ENCODE measurements at places on chromosomes 4 and X.

DNA sequence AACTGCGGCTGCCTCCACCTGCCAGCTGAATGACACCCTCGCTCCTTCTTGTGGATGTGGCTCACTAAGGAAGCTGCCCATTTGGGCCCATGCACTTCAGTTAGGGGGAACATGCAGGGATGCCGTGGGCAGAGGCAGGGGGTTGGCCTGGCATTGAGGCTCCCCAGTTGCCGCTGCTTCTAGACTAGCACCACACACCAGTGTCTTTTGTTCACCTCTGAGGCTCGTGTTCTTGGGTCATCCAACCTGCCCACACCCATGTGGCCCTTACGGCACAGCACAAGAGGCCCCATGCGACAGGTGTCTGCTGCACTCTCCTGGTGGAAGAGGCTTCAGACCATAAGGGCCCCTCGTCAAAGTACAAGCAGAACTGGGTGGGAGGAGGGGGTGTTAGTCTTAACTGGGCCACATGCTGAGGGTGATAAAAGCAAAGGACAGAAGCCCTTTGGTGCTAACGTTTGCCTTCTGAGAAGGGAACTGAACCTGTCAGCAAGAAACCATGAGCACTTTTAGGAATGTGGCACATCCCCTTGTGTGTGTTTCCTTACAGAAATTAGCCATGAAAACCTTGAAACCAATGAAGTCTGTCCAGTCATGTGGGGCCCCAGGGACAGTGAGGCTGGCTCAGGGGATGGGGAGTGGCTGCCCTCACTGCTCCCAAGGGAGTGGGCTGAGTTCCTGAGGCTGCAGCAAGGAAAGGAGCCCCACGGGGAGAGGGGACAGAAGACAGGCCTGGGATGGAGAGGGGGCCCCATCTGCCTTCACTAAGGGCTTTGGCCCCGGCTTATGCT, 39.2 kb downstream of the MAP7D3 start:
- no peak for DNase-seq

DNA sequence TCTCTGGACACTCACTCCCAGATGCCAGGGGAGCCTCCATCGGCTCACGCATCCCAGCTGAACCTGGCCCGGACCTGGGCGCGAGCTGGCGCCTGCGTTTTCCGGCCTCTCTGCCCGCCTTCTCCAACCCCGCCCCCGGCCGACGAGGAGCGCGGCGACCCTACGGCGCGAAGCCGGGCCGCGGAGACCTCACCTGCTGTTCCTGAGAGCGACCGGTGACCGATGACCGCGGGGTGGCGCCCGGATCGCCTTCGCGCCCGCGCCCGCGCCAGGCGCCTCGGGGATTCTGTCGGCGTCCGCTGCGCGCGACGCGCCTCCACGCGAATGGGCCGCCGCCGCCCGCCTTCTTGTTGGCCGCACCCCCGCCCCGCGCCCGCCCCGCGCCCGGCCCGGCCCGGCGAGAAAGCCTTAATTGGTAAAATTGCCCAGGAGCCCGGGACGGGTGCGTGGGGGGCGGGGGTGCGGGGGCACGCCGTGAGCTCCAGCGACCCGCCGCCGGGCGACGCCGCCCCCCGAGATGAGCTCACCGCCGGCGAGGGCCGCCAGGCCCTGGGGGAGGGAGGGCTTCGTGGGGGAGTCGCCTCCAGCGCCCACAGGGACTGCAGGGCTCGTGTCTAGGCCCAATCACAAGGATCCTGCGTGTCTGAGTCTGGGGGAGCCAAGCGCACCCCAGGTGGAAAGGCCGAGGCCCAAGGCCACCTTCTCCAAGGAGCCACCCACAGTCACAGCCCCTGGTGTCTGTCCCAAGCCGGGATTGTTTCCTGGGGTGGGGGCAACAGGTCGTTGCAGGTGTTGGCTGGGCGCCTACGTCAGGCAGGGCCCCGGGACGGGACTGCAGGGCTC, at the start of gene FLNA:
TSS of gene FLNA (minus strand) at position 322 of the 843 bp plus-strand sequence. CDS start 3,389 bp downstream, outside the sequence.
- no peak for DNase-seq

DNA sequence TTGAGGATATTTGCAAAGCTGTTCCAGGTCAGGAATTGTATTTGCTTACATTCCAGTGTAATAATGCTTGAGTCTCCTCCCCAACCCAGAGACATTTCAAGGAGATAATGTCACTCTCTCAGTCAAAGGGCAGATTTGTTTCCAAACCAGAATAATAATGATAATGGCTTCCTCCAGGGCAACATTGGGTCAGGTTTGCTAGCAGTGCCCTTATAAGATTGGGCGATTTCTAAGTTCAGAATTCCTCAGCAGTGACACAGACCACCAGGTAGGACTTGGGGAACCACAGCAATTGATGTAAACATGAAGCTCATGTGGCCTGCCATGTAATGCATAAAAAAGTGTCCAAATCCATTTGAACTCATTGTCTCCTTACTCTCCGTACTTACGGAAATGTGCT, 125.2 kb downstream of the BMP15 start:
- DNase-seq: no peak

DNA sequence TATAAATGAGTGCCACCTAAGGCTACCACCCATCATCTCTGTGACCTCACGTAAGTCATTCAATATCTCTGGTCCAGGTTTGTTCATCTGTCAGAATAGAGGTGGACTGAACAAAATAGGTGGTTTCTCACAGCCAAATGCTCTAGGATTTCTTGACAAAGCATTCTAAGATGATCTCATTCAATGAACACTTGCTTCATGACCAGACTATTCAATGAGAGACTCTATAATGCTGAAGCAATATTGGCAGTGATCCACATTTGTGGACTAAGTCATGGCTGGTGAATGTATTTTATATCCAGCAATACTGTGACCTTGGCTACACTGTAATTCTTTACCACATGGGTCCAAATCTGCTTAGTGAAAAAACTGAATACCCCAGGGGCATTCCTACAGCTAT, 37.9 kb downstream of the LDB2 start:
- DNase-seq: no peak

DNA sequence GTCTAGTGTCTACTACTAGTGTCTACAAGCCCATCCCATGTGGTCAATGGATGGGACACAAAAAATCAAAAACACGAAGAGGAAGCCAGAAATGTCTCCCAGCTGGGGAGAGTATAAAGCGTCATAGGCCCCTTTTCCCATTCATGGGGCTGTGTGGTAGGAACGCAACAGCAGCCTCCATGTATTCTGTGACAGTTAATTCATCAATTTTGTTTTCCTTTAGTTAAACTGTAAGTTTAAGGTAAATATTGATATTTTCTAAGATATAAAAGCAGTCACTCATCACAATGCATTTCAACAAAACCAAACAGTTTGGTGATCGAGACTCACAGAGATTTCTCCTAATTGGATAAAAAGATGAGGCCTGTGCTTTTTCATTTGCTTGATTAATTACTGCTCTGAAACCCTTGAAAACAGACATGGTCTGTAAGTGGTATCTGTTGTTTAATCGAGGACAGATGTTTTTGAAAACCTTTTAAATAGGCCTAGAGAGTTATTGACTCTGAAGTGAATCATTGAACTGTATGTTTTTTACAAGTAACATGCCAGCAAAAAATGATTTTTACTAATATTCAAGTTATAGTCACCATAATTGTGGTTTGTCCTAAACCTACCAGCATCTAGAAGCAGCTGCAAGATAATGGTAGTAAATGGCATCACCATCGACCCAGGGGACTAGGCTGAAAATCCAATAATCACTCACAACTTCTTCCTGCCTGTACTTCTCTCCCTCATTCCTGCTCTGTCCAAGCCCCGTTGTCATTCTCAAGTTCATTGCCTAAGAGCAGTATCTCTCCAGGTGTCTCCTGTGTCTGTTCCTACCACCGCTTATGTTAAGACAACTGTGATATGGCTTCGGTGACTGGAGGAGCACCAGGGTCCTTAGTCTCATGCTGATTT, 87.7 kb upstream of the SHISA3 start:
- no peak for DNase-seq

DNA sequence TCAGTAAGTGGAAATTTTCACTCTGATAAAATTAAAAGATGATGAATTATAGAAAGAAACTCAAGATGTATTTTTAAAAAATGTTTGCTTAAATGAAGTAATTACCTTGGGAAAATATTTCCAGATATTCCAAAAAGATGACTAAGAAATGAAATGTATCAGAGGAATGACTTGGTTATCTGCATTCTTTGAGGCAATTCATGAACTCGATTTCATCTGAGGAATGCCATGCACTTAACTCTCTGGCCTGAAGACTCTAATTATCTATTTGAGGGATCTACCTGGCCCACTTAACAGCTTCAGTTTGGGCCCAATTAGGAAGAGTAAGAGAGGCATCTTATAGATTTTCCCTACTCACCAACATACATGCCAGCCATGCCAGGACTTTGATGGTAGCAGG, 182.3 kb downstream of the INPP4B start:
- DNase-seq: no peak

DNA sequence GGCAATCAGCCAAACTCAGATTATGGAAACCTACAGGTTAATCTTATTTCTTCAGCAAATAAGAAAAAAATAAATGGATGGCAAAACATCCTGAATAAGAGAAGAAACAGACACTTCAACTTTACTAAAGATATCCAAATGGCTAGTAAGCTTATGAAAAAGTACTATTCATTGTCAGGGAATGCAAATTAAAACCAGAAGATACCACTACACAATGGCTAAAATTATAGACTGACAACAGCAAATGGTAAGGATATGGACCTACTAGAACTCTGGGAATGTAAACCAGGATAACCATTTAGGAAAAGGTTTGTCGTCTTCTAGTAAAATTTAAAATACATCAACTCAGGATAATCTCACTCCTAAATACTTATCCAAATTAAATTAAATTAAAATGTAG, 24.3 kb downstream of the GRSF1 start:
- no peak for DNase-seq

DNA sequence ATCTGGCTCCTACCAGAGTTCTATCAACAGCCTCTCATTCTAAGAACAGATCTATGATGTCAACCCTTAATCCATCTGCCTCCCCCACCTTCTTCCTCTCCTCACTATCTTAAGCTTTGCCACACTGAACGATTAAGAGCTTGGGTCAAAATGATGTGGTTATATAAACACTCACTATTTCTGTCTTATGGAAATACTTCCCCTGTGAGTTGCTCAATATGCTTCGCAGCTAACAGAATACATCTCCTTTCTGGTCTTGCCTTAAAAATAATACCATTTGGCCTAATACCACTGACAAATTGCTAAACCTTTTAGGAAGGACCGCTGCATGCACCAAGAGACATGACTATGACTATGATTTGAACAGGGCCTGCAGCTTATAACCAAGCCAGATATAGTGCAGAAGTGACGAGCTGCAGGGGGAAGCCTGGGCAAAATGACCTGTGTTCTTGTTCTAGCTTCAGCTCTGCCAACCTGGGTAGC, 130.9 kb downstream of the RNF150 start:
- DNase-seq: no peak

DNA sequence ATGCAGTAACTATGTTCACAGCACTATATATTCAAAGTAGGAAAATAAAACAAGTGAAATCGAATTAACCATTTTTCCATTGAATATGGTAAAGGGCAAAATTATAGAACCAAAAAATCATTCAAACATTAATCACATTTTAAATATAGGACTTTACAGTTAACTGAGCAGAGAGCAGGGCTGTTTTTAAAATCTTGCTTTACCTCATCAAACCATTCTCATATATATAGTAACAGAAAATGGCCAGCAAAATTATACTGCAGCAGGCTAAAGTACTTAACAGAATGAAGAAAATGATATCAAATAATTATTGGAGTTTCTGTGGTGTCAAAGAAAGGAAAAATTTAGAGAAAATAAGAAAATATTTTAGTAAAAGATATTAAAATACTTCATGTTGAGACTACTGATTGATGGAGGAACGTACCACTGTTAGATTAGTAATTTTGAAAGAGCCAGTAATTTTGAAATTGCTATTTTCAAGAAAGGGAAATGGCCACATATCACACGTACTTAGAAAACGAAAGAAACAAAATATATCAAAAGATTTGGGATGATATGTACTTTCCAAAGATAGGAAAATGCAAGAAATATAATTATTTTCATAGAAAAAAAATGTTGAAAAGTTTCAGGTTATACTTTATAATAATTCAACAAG, 813.7 kb downstream of the DMD start:
- no peak for DNase-seq

GRCh38 chrX:1361275-1361674, 24.7 kb downstream of the IL3RA start:
- no peak for DNase-seq

DNA sequence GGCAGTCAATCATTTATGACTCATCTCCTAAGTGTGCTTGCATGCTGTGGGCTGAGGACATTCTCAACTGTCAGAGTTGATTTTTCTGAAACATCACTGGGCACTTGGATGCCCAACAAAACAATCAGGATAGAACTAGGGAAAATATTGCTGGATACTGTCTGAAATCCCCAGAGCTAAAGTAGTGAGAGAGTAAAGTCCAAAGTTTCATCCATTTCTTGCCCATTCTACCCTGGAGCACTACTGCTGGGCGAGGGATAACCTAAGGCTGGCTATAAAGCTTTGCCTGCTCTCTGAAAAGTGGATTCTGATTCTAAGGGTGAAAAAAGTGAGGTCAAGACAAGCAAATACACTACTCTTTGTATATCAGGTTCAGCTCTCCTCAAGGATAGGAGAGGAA, 279.6 kb upstream of the EDA2R start:
- DNase-seq: no peak

- no peak for DNase-seq
Measured at GRCh38 chrX:129842510-129843208, 1.0 kb downstream of the ZDHHC9 start.

DNA sequence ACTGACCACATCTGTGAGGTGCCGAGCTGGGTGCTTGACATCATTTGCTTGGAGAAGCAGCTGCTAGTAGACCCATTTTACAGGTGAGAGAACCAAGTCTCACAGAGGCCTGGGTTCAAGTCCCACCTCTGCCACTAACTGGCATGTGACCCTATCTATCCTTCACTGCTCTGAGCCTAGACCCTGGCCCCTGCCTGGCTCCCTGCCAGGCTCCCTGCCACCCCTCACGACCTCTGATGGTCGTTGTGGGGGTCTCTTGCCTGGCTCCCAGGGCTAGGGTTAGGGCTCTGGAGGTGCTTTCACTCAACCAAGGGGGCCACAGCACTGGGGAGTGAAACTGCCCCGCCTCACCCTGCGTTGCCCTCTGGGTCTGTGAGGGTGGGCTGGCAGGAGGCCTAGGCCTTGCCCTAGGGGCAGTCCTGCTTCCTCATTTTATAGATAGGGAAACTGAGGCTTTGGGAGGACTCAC, 7.2 kb upstream of the ADD1 start:
- no peak for DNase-seq

- no peak for DNase-seq
Measured at GRCh38 chrX:8679550-8679949, 52.4 kb downstream of the ANOS1 start.

DNA sequence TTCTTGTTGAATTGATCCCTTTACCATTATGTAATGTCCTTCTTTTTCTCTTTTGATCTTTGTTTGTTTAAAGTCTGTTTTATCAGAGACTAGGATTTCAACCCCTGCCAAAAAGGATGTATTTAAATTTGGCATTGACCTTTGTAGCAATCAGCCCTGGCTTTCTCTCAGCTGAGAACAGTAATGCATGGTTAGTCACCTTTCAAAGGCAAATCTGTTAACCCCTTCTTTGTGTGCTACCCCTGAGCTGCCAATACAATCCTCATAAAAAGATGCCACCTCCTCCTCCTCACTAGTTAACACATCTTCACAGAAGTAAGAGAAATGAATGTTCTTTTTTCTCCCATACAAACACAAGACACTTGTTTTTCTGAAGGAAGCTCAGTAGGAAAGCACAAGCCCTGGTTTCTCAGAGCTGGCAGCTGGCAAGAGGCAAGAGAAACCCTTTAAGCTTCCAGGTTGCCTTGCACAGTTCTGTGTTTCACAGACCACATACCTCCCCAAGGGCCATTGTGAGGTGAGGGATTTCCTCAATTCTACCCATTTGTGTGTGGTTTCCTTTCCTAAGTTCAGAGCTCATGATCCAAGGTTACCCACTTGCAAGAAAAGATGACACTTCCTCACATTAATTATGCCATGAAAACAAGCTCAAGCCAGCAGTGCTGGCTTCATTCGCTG, 122.6 kb downstream of the RCHY1 start:
- no peak for DNase-seq
